ENCODE measurements at places on chromosomes 2 and 18.

- no peak for DNase-seq
Observed at GRCh38 chr2:28354920-28355520, 37.6 kb upstream of the FOSL2 start.

GRCh38 chr2:10983711-10984110, 72.0 kb downstream of the KCNF1 start:
- DNase-seq = no peak

- no peak for DNase-seq
Observed at GRCh38 chr18:598124-598589, 1.4 kb downstream of the CLUL1 start.

DNA sequence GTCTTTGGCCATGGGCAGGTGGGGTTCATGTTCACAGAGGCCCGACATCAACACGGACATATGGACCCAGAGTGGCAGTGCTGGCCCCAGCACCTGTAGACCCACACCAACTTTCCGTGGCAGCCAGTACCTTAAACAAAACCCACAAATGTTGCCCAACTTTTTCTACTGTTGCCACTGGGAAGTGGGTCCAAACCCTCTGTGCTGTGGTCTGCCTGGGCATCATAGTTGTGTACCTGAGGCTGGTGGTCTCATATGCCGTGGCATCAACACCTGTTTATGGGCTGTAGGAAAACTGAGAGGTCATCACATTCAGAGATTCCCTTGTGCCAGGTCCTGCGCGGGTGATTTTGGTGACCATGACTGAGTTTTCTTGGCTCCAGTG, 79.9 kb downstream of the SH3RF3 start:
- no peak for DNase-seq

GRCh38 chr18:23924813-23925212, 89.7 kb upstream of the TTC39C start:
- DNase-seq = no peak

DNA sequence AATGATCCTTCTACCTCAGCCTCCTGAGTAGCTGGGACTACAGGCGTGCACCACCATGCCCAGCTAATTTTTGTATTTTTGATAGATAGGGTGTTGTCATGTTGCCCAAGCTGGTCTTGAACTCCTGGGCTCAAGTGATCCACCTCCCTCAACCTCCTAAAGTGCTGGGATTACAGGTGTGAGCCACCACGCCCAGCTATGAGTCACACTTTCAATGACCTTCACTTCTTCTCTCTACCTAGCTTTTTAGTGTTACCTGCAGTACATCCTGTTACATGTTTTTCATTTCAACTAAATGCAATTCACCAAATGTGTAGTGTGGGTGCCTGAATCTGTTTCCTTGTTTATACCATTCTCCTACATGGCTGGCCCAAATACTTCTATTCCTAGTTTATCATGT, 64.0 kb downstream of the SLC39A10 start:
- no peak for DNase-seq

DNA sequence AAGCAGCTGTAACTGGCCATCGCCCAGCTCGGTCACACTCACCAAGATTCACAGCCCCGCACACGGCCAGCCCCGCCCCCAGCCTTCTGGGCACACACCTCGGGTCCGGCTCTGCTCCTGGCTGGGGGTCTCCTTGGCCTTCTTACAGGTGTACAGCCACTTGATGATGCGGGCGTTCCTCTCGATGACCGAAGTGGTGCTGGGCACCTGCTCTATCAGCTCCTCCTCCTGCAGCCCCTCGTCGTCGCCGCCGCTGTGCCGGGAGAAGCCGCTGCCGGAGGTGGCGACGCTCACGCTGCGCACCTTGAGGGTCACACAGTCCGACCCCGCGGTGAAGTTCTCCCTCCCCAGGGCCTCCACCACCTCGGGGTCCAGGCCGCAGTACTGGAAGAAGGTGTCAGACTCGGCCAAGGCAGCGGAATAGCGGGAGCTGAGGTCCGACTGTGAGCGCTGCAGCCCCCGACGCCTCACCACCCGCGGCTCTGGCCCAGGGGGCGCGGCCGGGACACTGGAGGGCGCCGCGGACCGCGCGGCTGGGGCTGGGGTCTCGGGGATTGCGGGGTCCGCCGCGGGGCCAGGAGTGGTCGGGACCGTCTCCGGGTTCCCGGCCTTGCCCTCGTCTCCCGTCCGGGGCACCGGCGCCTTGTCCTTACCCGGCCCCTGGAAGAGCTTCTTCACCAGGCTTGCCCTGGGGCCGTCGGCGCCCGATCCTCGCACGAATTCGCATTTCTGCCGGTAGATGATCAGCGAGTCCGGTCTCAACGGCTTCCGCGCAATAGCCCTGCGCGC, 769 bp downstream of the FAM110C start:
- DNase-seq = no peak

GRCh38 chr2:56334622-56335021, 150.8 kb downstream of the CCDC85A start:
- DNase-seq = no peak

DNA sequence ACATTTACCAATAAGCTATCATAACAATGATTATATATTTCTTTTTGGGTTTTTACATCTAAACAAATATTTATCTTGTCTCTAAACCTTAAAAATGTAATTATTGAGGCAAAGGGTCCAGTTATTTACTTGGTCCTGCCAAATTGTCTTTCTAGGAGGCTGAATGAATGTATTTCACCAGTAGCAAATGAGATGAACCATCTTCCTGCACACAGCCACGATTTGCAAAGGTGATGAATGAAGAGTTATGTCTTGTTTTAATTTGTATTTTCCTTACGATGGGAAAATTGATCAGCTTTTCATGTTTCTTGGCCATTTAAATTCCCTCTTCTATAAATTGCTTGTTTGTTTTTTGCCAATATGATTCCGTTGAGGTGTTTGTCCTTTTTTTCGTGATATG, 1.4 kb downstream of the SP100 start:
- DNase-seq = no peak

DNA sequence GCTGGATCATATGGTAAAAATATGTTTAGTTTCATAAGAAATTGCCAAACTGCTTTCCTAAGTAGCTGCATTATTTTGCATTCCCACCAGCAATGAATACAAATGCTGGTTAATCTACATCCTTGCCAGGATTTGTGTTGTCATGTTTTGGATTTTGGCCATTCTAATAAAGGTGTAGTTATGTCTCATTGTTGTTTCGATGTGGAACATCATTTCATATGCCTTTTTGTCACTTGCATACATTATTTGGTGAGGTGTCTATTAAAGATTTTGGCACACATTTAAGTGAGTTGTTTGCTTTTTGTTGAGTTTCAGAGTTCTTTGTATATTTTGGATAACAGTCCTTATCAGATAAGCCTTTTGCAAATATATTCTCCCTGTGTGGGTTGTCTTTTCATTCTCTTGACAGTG, 299.2 kb upstream of the TFPI start:
- no peak for DNase-seq

DNA sequence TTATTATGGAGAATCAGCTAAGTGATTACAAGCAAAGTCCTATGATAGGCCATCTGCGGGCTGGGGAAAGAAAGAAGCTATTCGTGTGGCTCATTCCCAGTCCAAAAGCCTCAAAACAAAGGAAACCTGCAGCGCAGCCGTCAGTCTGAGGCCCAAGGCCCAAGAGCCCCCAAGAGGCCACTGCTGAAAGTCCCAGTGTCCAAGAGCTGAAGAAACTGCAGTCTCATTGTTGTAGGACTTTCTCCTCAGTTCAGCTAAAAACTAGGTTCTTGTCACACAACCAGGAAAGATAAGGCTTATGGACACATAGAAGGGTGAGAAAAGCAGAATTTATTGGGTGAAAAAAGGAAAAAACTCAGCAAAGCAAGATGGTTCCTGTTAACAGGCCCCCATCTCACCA, 143.2 kb downstream of the RHBDD1 start:
- no peak for DNase-seq

DNA sequence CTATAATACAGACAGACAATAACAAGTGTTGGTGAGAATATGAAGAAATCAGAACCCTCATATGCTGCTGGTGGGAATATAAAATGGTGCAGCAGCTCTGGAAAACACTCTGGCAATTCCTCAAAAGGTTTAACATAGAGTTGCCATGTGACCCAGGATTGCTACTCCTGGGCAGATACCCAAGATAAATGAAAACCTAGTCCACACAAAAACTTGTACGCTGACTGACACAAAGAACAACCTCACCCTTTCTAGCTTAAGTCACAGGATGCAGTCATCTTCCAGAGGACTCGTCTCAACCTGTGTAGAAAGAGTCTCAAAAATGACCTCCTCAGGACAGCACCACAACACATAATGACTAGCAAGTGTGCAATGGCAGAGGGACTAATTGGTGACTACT, 71.6 kb upstream of the ACAA2 start:
- no peak for DNase-seq

DNA sequence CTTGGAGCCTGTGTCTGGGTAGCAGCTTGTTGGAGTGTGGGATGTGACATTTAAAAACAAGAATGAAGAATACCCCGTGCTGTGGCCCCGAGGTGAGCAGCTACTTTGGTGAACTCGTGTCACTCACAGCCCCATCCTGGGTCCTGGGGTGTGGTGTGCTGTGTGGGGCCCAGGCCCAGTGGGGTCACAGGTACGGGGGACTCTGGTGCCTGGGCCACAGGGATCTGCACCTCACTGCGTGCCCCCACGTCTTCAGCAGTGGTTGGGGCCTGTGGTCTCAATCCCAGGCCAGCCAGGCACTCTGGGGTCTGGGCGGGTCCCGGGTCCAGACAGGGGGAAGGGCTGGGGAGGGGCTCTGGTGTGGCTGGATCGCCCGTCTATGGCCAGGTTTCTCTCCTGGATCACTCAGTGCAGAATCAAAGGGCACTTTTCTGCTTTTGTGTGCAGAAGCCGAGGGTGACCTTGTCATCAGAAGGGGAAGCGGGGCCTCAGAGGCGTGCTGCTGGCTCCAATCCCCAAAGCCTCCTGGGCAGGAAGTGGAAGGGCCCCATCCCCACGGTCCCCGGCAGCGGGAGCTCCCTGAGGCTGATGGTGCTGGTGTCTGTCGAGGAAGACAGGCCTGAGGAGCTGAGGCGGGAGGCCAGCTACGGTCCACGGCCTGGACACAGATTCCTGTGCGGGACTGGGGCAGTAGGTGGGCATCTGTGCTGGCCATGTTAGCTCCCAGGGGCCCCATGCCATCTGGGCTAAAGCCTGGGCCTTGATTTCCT, 1.4 kb downstream of the GPR35 start:
- DNase-seq = peak; percentile 47

DNA sequence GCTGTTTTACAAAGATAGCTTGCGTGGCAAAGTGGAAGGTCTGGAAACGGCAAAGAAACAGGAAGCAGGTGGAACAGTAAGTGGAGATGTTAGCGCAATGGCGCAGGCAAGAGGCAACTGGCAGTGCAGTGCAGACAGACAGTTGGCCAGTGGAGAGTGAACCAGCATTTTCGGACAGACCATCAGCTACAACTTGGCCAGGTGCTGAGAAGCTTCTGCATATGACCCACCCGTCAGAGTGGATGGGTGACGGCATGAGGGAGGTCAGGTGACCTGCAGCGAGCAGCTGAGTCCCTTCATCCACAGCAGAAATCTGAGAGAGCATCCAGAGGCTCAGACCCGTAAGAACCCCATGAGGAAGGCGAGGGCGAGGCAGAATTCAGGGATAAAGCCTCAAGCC, 33.8 kb downstream of the NPC1 start:
- no peak for DNase-seq

GRCh38 chr2:134491771-134492441, 226.9 kb downstream of the TMEM163 start:
- no peak for DNase-seq

- DNase-seq = no peak
Observed at GRCh38 chr2:190881084-190881597, 520 bp downstream of the GLS start.

GRCh38 chr2:211846036-211846400, 692.6 kb downstream of the ERBB4 start:
- no peak for DNase-seq

GRCh38 chr2:229268626-229269025, 2.5 kb downstream of the PID1 start:
- DNase-seq = no peak

- no peak for DNase-seq
Observed at GRCh38 chr2:238597638-238598528, 171.2 kb downstream of the ASB1 start.

- DNase-seq = no peak
Observed at GRCh38 chr2:95799892-95800291, 191.7 kb downstream of the ANKRD36C start.

GRCh38 chr18:39313992-39314391, 1748.4 kb upstream of the CELF4 start:
- no peak for DNase-seq

- no peak for DNase-seq
Observed at GRCh38 chr2:68559692-68560091, 83.7 kb upstream of the PROKR1 start.
